ENCODE measurements at places on chromosomes 5 and 9. TPM values are rescaled to one million over a fixed set of nuclear protein-coding genes. Genes with fewer than 3 reads are reported as not detected.

The ADAMTSL2 gene
- not detected for total RNA-seq

The GPX3 gene
- total RNA-seq, result not detected

The PLAC8L1 gene
- 0.74 TPM for total RNA-seq

The PCDHGA6 gene
- total RNA-seq, result 0.48 TPM

The PCDHB13 gene
- not detected for total RNA-seq

The FBXL7 gene
- total RNA-seq, result 0.05 TPM

The BTNL3 gene
- total RNA-seq, result not detected

The CCL27 gene
- total RNA-seq, result 0.55 TPM

- no peak for DNase-seq
These were observed 34.1 kb upstream of the GRIA1 start for GRCh38 chr5:153456354-153456753.

GRCh38 chr5:134028496-134028895 is 23.7 kb upstream of the VDAC1 start:
- no peak for DNase-seq

DNA sequence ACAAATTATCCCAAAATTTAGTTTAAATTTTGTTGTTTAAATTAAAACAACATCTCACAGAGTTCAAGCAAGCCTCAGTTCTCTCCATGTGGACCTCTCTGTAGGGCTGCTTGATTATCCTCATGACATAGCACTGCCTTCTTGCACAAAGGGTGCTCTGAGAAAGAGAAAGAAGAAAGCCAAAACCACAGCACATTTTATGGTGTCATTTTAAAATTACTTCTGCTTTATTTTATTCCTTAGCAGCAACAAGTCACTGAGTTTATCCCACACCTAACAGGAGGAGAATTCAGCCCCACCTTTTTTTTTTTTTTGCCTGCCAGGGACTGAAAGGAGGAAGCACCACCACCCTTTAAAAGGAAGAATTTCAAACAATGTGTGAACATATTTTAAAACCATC is 12.8 kb upstream of the KCNV2 start:
- DNase-seq, result no peak

- DNase-seq, result peak; percentile 26
These were observed at the start of gene ENTPD2 for GRCh38 chr9:137053944-137054931. ENTPD2 (minus strand) TSS chr9:137054061; CDS start chr9:137053997, 64 bp downstream.

GRCh38 chr5:62650197-62650596 is 71.6 kb downstream of the LRRC70 start:
- no peak for DNase-seq

GRCh38 chr5:173394701-173395100 is 66.5 kb upstream of the STC2 start:
- no peak for DNase-seq

DNA sequence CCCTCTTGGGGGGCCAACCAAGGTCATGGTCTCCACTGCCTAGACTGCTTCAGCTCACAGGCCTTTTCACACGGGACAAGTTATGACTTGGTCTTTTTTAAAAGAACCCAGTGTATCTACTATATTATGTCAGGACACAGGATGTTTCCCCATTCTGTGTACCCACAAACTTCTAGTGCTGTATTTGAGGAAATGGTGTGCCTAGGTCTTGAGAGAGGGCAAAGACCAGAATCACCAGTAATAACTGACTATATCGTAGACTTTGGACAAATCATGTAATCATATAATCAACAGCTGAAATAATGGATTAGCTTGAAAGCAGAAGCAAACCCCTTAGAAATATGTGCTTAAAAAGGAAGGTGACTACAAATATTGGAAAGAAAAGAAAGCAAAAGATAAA is 133.3 kb downstream of the ARL15 start:
- DNase-seq, result no peak

DNA sequence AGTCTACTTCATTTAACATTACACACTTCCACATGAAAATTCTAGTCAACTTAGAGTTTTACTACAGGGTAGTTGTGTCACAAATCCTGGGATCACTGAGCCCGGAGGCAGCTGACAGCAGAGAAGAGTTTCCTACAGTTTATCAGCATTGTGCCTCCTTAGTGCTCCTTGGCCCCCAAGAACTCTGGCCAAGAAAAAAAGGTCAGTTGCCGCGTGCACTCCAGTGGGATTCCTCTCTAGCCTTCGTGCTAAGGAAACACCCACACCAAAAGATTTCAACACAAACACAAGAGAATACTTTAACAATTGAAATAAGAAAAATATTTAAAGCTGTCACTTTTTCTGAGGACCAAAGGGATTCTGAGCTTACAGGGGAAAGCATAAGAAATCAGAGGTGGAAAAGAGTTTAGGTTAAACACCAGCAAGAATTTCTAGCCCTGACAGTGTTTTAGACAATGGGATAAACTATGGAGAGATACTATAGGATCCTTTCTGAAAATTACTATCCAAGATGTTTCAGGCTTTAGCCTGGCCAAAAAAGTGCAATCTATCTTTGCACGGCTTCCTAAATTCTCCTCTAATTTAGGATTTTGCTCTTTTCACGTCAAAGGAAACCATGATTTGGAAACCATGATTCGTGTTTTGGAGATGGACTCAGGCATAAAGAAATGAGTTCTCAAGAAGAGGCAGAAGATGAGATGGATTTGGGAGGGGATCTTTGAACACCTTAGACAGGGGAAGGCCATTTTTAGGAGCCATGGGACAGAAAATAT is 606.8 kb downstream of the RAB3C start:
- no peak for DNase-seq

DNA sequence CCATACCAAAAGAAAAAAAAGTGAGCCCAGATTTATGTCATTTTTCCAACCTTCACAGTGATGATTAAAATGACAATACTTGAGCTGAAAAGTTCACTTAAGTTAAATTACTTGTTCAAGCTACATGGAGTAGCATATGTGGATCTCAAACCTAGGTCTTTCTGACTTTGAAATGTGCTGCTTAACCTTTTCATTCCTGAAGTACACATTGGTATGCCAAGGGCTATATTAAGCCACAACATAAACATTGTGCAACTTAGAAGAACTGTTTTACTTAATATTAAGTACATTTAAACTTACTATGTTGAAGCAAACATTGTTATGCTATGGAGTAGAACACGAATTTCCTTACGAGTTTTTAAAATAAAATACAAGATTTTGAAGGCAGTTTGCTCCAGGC is 105.0 kb downstream of the GIN1 start:
- no peak for DNase-seq

GRCh38 chr9:80177949-80178480 is 606.2 kb downstream of the TLE4 start:
- no peak for DNase-seq

DNA sequence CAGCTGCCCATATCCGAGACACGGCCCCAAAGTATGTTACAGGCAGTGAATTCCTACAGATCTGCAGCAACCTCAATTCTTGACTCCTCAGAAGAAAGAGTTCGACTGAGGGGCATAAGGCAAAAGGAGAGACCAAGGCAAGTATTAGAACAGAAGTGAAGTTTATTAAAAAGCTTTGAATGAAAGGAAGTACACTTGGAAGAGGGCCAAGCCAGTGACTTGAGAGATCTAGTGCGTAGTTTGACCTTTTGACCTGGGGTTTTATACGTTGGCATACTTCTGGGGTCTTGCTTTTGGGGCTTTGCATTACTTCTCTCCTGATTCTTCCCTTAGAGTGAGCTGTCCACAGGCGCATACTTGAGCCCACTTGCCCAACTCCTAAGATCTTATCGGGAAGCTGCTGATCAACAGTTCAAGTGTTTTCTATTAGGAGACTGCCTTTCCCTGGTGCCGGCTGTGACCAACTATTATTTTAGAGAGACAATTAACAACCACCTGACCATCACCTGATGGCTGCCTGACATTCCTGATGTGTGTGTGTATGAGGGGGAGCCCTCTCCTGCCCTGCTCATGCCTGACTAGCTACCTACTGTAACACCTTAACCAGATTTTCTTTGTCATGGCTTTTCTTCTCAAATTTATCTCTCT is 1.5 kb upstream of the DEPDC1B start:
- DNase-seq, result no peak

- no peak for DNase-seq
These were observed 58.7 kb upstream of the NFIB start for GRCh38 chr9:14372437-14373335.
